ENCODE measurements at places on chromosomes 2 and 18.

- no peak for DNase-seq
Measured at GRCh38 chr18:63321291-63321690, 1.7 kb upstream of the BCL2 start.

GRCh38 chr2:119223521-119224390, at the start of gene STEAP3:
STEAP3 (plus strand) TSS chr2:119223834; CDS start chr2:119231013, 7,179 bp downstream.
- DNase-seq = no peak

GRCh38 chr2:241507430-241508239, 749 bp downstream of the STK25 start:
- no peak for DNase-seq

DNA sequence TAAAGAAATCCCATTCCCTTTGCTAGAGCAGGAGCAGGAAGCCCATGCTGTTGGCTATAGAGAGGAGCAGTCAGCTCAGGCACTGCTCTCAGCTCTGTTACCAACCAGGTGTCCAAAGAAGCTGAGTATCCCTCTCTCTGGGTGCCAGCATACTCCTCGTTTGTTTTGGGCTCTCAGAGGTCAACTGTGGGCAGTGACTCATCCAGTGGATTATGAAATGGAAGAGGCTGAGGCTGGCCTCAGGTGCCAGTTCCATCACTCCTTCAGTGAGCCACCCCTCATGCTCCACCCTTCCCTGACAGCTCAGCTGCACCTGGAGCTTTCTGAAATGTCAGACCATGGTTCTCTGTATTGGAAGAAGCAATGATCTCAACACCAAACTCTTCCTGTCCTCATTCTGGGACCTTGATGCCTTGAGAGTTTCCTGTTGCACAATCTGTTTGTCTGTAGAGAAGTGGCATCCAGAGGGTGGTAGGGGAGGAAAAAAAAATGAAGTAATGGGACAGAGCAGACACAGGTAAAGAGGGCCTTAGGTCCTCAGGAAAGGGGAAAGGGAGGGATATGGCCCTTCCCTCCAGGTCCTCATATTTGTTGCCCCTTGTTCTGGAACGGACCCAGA, 31.2 kb upstream of the EN1 start:
- no peak for DNase-seq

DNA sequence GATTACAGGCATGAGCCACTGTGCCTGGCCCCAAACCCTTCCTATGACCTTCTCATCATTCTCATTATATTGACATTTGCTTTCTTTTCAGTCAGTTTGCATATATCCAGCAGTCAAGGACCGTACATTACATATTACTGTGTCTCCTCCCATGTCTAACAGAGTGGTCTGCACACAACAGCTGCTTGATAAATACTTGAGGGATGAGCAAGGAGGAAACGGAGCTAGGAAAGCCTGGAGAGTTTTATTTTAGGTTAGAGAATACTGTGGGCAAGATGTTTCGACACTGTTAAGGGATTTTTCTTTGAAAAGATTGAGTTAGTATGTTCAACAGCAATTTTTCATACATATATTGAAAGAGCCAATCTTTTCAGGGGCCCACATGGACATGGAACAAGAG, 76.2 kb upstream of the CHRNA1 start:
- no peak for DNase-seq

DNA sequence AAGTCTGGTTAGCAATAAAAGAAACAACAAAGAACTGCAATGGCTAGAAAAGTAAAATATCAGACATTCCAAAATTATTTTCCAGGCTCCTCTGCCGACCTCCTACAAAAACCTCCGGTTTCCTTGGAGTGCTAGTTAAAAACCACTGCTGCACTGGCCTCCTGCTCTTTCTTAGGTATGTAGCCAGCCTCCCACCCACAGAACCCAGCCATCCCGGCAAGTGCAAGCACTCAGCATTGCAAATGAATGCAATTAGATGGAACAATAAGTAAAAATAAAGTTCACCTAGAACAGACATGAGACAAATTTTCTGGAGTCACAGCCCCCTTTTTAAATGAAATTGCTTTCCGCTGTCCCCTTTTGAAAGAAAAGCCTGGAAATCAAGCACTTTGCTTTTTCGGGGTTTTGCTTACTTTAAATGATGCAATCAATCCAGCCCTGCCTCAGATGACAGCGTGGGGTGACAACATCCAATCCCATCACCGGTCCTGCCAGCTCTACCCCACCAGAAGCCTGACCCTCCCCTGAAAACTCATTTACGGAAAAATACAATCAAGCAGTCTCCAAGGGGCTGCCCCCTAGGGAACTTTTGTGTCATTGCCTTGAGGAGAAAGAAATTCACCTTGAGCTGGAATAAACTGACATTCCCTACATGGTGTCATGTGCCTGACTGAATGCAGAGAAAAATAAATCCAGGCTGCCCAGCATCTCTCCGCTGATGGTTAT, 199.8 kb downstream of the EPHA4 start:
- DNase-seq = no peak

DNA sequence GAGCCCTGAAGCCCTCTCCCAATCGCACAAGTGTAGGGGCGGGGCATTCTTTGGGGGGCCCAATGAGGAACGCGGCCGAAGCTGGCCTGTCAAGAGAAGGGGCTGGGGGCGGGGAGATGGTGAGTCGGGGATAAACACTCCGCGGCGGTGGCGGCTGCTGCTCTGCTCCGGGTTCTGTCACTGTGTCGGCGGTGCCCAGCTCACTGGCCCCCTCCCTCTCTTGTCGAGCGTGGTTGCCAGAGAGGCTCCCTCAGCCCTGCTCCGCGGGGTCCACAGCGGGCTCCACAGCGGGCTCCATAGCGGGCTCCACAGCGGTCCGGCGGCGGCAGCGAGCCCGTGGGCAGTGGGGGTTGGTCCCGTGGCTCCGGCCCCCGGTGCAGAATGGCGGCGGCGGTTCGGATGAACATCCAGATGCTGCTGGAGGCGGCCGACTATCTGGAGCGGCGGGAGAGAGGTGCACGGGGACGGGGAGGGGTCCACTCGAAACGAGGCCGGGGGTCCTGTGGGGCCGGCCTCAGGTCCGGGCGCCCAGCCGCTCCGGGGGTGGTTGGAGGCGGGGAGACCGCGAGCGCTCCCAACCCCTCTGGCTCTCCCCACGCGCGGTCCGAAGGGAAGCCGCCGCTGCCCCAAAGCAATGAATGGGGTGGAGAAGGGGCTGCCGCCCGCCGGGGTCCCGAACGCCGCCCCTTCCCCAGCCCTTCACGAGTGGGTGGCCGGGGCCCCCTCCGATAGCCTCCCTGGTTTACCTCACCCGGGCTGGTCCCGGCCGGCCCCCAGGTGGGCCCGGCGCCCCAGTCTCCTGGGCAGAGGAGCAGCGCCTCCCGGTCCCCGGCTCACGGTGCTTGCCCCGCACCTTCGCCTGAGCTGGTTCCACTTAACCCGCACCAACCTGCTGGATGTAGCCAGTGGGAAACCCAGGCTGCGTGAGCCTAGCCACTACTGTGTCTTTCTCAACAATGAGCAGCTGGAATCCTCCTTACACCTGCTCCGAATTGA, at the start of gene MXD1:
TSS of gene MXD1 (plus strand) at position 160 of the 996 bp plus-strand sequence. CDS start at position 382, 222 bp downstream.
- peak; percentile 100 for DNase-seq

- no peak for DNase-seq
Measured at GRCh38 chr2:187442378-187442777, 5.7 kb downstream of the CALCRL start.

DNA sequence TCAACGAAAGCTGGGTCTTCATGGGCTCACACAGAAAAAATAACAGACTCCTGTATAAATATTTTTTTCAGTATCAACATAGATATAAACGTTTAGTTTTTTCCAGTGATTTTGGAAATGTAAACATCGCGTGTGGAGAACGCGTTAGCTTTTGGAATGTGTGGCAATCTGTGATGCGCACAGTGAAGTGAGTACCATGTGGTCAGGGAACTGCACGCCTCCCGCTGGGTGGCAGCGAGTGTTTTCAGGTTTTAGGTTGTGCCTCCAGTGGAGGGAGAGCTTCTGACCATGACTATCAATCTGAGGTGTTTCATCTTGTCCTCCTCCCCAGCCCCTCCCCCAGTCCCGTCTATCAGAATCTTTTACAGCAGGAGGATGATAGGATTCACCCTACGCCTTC, 127.8 kb downstream of the ARHGAP28 start:
- DNase-seq = no peak

- no peak for DNase-seq
Measured at GRCh38 chr2:159550231-159550630, 66.1 kb downstream of the BAZ2B start.

GRCh38 chr2:16185801-16186272, 245.5 kb downstream of the MYCN start:
- DNase-seq = no peak

DNA sequence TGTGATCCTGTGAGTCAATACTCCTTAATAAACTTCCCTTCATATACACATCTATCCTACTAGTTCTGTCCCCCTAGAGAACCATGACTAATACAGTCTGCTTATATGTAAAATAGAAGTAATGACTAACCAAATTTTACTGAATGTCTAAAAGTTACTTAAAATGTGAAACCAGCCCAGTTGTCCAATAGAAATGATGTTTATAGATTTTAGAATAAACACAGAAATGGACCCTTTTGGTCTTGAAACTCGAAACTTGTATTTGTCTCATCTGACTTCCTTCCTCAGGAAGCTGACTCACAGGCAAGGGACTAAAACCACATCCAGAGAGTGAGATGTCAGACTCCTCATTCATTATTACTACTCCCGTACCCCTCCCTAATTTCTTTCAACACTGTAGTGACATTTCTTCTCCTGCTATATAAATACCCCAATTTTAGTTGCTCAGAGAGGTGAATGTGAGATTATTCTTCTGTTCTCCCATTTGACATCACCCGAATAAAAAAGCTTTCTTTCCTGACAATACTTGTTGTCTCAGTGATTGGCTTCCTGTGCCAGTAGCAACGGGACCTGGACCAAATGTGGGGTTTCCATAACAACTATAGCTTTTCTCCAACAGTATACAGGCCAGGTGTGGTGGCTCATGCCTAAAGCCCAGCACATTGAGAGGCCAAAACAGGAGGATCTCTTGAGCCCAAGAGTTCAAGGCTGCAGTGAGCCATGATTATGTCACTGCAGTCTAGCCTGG, 486.0 kb downstream of the ERBB4 start:
- no peak for DNase-seq

DNA sequence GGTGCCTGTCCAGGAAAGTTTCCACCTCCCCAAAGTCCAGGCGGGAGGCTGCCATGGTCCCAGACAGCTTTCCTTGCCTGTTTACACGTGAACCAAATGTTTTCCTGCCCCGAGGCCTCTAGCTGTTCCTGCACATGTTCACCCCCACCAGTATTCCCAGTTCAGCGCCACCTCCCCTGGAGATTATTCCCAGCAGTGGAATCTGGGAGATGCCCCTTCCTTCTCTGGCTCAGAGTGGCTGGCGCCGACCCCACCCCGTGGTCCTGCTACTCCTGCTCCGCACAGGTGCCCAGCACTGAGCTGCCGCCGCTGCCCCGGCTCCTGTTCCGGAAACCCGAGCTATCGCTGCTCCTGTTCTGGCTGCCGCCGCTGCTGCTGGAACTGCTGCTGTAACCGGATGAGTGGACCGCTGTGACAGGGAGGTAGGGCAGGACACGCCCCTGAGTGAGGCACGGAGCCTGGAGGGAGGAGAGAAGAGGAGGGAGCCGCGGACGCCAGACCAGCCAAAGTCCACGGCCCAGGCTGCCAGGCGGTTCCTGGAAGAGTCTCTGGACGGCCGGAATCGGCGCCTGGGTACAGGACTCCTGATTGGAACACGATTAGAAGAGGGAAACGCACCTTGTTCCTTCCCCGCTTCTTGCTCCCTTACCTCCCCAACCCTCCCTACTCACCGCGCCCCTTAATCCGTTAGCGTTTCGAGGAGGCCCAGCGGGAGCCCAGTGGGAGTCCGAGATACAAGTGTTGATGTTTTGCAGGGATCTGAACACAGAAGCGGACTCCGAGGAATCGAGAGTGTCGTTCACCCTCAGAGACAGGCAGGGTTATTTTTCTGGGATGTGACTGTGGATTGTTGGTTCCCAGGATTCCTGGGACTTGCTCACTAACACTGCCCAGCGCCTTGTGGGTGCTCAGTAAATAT, at the start of gene PDE11A:
TSS of gene PDE11A (minus strand) at position 395 of the 919 bp plus-strand sequence. CDS start at position 55, 340 bp downstream.
- DNase-seq = no peak

DNA sequence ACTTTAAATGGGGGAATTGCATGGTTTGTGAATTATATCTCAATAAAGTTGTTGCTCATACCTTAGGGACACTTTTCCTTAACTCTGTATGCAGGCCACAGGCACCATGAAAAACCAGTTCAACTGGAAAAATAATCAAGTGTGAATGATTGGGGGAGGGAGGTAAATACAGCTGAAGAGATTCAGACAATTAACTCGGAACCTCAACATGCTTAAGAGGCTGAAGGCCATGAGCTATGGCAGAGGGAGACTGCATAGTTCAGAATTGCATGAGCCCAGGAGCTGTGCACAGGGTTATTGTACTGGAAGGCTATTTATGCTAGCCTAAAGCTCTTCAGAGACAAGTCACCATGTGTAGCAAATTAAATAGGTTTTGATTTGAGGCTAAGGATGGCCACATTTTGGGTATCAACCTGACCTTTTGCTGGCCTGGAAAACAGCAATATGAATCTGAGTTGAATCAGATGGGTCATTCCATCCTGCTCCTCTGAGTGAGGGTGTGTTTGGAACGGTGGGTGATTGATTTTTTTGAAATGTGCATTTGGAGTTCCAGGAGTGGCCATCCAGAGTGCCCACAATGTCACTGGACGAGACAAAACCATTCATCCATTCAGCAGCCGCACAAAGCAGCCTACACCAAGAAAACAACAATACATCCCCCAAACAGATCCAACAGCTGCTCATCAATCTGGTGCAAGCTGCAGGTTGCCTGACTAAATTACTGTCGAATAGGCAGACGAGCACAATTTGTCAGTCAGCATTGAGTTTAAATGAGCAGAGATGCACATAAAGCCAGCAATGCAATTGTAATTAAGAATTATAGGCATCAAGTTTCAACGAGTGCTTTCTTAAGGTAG, 42.5 kb downstream of the HRH4 start:
- no peak for DNase-seq

Measured in stimulated activated CD8-positive, alpha-beta memory T cell treated with anti-CD3 and anti-CD28 coated beads, Interleukin-2, amount 100 ng/mL, for 1 hour (primary cell).